Thoracic aorta (tissue), 2 donors: ENCODE measurements at places on chromosomes 5 and 9. TPM values are rescaled to one million over a fixed set of nuclear protein-coding genes. Genes with fewer than 3 reads are reported as not detected.

DMRT3 gene
- 0.28 TPM for total RNA-seq

RACK1 gene
- total RNA-seq: 1,629 TPM

TMEM252 gene
- total RNA-seq: not detected

- no peak for DNase-seq
Observed at GRCh38 chr9:84557751-84558150, 111.8 kb upstream of the NTRK2 start.

- DNase-seq: no peak
Observed at GRCh38 chr5:73946919-73947602, 321.1 kb downstream of the ARHGEF28 start.

TAF11L5 gene
- not detected for total RNA-seq

LPAR1 gene
- total RNA-seq: 85.1 TPM
